RPMI8226 (cell line): ENCODE measurements at places on chromosomes 1 and 21.
A peak's percentile ranks its signal among the peaks of the same experiment; 100 is the strongest.

DNA sequence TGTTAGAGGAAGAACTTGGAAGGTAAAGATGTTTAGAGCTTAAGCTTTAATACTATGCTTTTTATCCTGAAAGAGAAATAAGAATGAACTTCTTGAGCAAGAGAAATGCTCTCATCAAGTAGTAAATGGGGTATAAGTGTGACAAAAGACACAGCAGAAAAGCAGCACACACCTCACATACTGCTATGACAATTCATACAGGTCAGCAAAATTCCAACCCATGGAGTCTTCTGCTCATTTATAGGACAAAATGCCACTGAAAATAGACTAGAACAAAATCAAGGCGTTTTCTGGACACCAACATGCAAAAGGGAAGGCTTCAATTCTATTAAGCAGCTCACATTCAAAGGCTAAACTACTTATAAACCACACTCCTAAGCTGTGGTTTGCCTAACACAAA, 61.2 kb downstream of the EYA3 start:
- peak; percentile 9 for DNase-seq

DNA sequence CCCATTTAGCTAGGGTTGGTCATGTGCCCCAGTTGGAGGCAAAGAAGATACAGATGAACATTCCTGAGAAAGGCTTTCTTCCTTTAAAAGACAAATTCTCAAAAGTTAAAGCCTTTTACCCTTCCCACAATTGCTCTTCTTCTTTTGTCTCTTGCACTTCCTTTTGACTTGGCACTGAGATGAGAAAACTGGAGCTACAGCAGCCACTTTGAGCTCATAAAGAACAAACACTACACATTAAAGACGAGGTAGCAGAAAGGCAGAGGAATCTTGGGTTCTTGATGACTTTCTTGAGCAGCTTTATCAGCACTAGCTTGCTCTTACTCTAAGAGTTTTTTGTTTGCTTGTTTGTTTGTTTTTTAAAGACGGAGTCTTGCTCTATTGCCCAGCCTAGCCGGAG, 92.2 kb downstream of the DAB1 start:
- no peak for DNase-seq

DNA sequence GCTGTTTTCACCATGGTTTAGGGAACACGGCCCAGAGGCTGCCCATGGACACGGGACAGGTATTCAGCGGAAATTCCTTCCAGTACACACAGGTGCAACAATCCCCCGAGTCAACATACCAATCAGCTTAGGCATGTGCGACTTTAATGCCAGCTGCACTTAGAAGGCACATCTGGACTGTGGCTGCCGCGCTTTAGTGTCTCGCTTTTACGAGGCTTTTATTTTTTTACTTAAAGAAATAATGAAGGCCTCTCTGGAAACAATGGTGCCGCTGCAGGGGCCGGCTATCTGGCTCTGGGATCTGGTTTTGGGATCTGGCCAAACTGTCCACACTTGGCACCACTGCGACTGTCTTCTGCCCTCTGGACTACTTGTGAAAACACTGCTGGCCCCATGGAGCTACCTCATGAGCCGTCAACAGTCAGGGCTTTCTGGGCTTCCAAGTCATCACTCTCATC, 55.5 kb downstream of the SLC66A1 start:
- no peak for DNase-seq

GRCh38 chr1:220441211-220441610, 86.7 kb upstream of the MARK1 start:
- DNase-seq: no peak

DNA sequence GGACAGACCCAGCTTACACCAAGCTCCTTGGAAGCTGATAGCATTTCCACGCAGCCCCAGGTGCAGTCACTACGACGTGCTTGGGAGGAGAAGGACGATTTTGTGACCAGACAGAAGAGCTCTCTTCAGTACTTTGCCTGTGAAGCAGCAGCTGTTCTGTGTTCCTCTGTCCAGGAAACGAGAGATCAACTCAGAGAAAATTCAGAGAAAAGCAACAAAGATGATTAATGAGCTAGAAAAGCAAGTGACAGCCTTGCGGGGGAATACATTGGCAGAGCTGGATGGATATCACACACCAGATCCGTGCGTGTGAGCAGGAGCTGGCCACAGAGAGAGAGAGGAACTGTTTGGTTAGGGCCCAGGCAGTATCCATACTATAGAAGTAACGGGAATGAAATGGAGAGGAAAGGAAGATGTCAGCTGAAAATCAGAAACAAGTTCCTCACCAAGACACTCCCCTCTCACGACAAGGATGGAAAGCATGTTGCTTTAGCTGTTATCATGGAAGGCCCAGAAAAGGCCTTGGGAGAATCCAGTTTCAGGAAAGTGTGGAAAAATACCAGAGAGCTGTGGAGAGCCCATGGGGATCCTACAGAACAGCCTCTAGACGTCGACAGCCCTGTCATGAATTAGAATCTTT, 106.2 kb downstream of the TOMM20 start:
- DNase-seq: no peak
